ENCODE measurements at places on chromosomes 3 and 15.

- no peak for DNase-seq
These were observed 401 bp downstream of the RAMAC start for GRCh38 chr15:82986442-82986780.

GRCh38 chr3:25663869-25664811 lies 567 bp downstream of the TOP2B start:
- peak; percentile 44 for DNase-seq

GRCh38 chr3:51394541-51394940 lies 3.5 kb downstream of the RBM15B start:
- DNase-seq = no peak

DNA sequence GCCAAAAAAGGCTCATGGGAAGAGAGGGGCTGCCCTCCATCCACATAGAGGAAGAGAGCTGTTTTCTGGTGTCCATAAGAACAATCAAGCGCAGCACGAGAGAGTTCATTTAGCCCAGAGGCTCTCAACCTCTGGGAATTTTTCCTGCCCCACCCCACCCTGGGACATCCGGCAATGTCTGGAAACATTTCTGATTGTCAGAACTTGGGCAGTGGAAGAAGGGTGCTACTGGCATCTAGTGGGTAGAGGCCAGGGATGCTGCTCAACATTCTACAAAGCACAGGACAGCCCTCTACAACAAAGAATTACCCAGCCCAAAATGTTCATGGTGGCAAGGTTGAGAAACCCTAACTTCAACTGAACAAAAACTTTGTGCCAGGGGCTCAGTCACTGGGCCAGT lies 92.9 kb downstream of the RAB11A start:
- DNase-seq = no peak

GRCh38 chr3:177567833-177568232 lies 370.6 kb upstream of the TBL1XR1 start:
- DNase-seq = no peak

DNA sequence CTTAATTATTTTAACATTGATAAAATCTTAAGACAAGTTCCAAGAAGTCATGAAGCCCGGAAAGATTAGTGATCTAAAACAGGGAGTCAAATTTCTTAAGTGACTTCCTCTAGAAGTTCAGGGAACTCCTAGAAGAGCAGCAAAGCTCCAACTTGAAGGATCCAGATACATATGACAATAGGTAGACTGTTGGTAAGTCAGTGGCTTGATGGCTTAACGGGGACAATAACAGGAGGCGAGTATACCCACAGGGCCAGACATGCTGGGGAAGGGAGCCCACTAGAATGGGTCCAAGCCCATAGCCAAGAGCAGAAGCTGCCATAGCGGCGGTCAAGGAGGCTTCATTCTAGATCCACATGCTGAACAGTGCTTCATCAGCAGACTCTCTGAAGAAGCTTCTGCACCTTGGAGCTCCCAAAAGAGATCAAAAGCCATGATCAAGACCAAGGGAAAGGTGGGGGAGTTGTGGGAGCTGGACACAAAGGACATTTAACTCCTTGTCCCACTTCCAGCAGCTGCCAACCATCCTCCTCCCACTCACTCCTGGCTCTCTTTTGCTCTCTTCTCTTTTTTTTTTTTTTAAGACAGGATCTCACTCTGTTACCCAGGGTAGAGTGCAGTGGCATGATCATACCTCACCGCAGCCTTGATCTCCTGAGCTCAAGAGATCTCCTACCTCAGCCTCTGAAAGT lies 10.2 kb upstream of the CA12 start:
- DNase-seq = no peak

- DNase-seq = no peak
These were observed 86.9 kb upstream of the PRTG start for GRCh38 chr15:55829826-55830225.

- DNase-seq = peak; percentile 15
These were observed 36.5 kb upstream of the RAB11A start for GRCh38 chr15:65832549-65833364.

- no peak for DNase-seq
These were observed 18.1 kb downstream of the MYO1E start for GRCh38 chr15:59354417-59355031.

DNA sequence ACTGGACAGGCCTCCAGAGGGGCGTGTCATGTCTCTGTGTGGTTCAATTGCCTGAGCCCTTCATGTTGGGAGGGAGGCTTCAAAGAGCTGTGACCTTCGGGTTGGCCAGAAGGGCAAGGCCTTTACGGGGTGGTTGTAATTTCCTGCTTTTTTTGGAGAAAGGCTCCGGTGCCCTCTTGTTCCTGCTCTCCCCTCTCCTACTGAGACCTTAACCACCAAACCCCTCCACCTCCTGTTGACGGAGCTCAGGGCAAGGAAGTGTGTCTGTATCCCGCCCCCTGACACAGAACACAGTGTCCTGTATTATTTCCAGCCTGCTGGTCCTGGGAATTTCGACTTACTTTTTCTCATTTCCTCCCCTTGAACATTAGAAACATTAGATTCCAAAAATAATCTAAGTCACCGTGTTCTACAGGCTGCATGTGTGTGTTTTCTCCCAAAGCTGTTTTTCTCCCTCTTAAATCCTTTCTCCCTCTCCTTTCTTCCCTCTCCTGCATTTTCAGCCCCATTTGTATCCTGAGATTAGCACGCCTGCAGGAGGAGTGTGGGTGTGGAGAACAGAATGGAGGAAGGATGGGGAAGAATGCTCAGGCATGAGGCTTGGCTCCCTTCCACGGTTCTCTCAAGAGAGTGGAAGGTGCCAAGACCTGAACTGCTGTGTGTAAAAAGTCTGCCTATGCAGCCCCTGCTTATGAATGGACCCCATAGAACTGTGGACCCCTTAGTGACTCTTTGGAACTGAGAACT lies 285.4 kb upstream of the ROPN1 start:
- DNase-seq = no peak

DNA sequence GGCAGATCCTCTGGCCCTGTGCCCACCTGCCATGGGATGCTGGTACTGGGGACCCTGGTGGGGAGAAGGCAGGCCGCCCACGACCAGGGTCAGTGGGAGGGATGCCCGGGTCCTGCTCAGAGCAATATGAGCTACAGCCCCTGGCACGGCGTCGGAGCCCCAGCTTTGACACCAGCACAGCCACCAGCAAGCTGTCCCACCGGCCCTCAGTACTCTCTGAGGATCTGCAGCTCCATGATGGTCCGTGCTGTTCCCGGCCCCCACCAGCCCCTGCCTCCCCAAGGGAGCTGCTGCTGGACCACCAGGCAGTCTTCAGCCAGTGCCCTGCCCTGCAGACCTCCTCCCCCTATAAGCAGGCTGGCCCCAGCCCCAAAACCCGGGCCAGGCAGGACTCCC lies 11.5 kb downstream of the DISP2 start:
- no peak for DNase-seq

GRCh38 chr3:7322957-7323669 lies 462.2 kb downstream of the GRM7 start:
- DNase-seq = no peak

- DNase-seq = no peak
These were observed 545.0 kb upstream of the TBL1XR1 start for GRCh38 chr3:177742273-177742672.

- DNase-seq = no peak
These were observed 9.8 kb upstream of the SNRPN start for GRCh38 chr15:24944954-24945353.

DNA sequence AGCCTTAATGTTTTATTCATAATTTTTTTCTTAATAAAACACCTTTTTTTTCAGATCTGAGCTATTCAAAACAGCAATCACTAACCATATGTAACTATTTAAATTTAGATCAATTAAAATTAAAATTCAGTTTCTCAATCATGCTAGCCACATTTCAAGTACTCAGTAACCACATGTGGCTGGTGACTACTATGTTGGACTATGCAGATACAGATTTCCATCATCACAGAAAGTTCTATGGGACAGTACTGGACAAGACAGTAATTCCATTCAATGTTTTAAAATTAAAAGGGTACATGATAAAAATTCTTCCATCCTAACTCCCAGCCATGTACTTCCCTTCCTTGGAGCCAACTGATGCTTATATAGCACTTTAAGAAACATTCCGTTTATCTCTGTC lies 119.3 kb downstream of the GLDN start:
- DNase-seq = no peak

DNA sequence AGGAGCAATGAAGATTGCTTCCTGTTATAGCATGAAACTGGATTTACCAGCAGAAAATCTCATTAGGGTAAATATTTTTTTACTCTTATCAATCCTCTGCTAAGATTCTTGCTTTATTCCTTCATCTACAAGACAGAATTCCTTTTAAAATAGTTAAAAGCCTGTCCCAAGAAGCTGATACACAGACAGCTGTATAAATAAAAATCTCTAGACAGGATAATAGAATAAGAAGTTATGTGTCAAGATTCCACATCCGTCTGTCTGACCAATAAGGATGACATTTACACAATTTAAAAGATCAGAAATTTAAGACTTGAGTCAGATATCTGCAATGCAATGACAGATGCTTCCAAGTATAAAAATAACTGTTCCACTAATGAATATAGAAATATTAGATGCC lies 57.6 kb downstream of the SSR3 start:
- DNase-seq = no peak

- no peak for DNase-seq
These were observed 172.0 kb upstream of the LRRFIP2 start for GRCh38 chr3:37346227-37347005.

DNA sequence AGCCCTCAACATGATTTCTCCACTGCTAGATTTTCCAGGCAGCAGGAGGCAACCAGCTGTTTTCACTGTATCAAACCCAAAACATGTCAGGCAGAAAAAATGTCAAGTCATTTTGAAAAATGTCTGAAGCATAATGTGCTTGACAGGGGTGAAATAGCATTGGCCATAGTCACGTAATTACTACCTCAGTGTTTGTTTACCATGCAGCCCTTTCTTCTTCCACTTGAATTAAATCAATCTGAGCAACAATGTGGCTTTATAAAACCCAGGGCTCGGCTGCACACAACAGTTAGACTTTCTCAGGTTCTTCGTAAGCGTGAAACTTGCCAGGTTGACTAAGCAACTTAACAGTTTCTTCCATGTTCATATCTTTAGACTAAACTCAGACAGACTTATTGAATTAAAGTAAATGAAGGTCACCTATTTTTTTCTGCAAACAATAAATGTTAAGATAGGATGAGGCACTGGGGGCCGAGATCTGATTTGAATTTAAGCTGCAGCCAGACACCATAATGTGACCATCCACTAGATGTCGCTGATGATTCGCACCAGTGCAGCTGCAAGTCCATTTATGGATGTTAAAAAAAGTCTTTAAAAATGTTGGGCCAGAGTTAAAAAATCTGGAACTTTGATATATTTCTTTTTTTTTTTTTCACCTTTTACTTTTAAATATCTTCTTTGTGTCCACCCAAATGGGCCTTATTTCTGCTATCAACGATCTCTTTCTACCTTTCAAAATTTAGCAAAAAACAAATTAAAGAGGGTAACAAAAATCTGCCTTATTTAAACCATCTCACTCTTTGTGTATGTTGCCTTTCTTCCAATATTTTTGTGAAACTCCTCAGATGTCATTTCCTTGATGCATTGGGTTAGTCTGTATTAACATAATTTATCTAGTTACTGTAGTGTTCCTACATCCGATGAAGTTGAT lies 305.9 kb downstream of the CACNA2D3 start:
- no peak for DNase-seq

DNA sequence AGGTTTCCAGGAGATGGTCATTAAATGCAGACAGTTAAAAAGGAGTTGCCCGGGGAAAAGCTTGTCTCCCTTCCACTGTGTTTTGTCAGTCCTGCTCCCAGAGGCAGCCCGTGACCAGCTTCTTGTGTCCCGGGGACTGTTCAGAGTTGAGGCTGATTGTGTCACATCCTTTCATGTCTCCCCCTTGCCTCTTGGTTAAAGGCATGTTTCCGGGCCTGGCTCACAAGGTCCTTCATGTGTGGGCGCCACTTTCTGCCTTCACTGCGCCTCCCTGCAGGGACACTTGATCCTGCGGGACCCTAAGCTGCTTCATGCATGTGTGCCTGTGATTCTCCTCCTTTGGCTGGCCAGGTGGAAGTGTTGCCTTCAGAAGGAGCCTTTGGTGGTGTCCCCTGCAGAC lies 9.2 kb downstream of the CHCHD6 start:
- DNase-seq = no peak

DNA sequence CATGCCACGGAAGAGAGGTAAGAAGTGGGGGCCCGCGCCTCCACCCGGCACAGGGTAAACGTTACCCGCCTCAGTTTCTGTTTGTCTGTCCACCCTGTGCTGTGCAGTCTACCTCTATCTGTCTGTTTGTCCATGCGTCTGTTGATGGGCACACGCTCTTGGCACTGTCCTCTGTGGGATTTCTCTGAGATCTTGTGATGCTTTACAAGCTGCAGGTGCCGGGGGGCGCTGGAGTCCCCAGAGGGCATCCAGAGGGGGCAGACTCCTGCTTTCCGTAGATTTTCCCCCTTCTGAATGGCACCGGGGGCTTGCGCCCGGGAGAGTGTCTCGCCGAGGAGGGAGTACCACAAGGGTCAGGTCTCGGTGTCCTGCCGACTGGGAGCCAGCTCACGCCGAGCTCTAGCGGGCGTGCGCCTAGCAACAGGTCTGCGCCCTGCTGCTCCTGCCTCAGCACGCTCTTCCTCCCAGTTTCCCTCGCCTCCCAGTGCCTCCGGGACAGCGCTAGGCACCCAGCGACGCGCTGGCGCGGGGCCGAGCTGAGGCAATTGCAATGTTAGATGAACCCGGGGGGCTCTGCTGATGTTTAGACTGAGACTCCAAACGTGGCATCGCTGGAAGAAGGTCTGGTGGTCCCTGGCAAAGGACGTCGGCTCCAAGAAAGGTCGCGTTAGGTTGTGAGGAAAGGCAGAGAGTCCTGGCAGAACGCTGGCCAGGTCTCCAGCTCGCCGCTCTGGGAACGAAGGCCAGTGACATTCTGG lies 667 bp downstream of the CEMIP start:
- DNase-seq = no peak
